Esophagus muscularis mucosa (tissue), 4 donors: ENCODE measurements at places on chromosomes 12 and 14. TPM values are rescaled to one million over a fixed set of nuclear protein-coding genes. Genes with fewer than 3 reads are reported as not detected.

DNA sequence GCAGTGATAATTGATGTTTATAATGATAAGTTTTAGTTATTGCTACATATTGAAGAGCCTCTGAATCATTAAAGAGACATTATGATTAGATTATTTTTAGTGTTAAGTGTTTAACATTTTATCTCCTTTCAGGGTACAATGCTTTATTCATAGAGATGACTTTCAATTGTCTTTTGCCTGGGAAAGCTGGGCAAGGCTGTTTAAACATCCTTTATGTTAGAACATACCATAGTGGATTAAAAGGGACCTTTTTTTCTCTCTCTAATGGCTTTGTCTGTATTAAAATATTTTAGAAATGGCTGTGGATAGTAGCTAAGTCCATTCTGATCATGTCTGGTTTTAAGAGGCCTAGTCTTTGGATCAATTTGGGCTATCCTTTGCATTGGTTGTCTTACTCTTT lies 427.5 kb upstream of the MIS18BP1 start:
- no peaks in the 10 kb centered on the region for H3K36me3 ChIP-seq
- DNase-seq: no peak
- H3K4me3 ChIP-seq: no peak overlapping the region
- H3K4me1 ChIP-seq: peaks cover 5% of the 10 kb centered on the region

DNA sequence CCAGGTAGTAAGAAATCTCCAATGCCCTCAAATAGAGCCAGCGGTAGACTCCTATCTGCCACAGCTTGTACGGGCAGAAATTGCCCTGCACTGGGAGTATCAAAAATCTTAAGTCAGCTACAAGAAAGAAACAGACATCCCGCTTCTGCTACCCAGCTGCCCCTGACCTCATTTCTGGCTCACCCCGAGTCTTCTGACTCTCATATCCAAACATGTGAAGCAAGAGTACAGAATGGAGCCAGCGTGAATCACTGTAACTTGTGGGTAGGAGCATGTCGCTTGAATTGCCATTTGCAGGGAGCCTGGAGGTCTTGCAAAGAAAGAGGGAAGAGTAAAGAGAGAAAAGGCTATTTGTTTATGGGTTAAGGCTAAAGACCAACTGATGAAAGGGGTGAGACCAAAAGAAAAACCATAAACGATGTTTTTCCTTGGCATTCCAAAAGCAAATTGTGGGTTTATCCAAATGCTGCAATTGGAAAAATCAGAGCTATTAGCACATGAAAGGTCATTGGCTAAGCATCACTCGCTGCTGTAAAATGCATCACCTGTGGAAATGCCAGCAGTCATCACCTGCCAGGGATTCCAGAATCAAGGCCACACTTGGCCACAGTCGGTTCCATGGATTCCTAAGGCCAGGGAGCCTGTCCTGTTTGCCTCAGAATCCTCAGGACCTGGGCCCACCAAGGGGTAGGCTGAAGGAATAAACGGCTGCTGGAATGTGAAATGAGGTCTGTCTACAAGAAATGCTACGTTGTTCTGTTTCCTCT lies 86.6 kb downstream of the FOXN3 start:
- no peaks in the 10 kb centered on the region for H3K27me3 ChIP-seq
- H3K36me3 ChIP-seq: peaks cover 5% of the 10 kb centered on the region
- no peak overlapping the region for H3K4me3 ChIP-seq
- H3K27ac ChIP-seq: no peak overlapping the region
- DNase-seq: no peak

Gene SYCP3
- total RNA-seq: not detected

DNA sequence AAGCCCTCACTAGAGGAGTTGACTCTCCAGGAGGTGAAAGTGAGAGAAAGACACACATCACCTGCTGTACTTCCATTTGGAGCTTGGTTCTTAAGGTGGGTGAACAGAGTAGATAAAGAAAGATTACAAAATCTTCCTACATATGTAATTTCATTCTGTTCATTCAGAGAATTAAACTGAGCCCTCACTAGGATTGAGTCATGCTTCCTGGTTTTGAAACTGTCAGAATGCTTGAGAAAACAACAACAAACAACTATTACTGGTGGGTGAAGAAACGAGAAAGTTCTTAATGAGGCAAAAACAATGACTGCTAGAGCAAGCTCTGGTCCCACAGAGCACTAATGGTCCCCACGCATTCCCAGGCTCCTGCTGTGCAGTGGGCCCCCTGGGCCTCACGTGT lies 841.7 kb downstream of the VRK1 start:
- no peaks in the 10 kb centered on the region for H3K36me3 ChIP-seq
- H3K27me3 ChIP-seq: no peaks in the 10 kb centered on the region
- DNase-seq: no peak
- no peaks in the 10 kb centered on the region for H3K4me1 ChIP-seq
- no peak overlapping the region for H3K4me3 ChIP-seq
- no peak overlapping the region for H3K27ac ChIP-seq

Gene MAPKAPK5
- total RNA-seq: 30.3 TPM

Gene CCDC38
- 0.17 TPM for total RNA-seq

DNA sequence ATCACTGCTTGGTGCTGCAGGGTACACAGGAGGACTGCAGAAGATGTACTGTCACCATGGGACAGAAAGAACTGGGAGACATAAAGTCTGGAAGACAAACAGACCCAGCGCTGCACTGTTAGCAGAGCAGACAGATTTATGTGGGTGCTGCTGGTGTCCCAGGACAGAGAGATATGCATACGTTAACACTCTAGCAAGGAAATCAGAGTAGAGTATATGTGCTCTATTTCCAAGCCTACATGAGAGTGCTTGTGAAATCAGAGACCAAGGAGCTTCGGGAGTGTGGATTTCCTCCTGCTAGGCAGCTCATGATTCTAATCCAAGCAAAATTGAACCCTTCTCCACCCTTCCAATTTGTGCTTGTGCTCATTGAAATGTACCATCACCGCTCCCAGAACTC lies 416.5 kb downstream of the VRK1 start:
- H3K4me3 ChIP-seq: no peak overlapping the region
- DNase-seq: peak; percentile 66
- no peaks in the 10 kb centered on the region for H3K36me3 ChIP-seq

DNA sequence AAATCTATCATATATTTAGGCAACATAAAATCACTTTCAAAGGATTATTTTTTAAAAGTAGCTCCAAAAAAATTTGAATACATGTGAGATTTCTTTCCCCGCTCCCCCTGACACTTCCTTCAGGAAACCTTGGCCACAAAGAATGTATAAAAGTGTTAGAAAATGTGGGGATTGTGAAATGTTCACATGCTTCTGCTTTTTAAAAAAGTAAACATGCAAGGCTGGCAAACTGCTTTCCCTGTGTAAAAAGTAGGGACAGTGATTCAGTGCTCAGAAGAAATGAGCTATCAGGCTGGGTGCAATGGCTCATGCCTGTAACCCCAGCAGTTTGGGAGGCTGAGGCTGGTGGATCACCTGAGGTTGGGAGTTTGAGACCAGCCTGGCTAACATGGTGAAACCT lies 26.6 kb downstream of the MBIP start:
- H3K36me3 ChIP-seq: peaks cover 34% of the 10 kb centered on the region
- no peak for DNase-seq
- H3K4me1 ChIP-seq: no peaks in the 10 kb centered on the region

DNA sequence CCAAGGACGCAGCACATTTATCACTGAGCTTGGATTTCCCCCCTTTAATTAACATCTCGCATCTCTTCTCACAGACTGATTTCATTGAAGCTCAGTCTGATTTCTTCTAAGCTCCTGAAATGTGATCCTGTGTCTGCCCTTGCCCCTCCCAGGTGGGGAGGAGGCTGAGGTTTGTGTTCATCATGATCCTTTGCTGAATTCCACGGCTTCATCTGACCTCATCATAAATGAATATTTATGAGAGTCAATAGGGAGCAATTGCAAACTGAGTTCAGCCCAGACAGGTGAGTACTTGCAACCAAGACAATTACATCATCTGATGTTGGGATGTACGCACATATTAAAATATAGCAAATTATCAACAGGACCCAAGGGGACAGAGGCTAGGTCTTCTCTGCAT lies 72.4 kb downstream of the MAP1LC3B2 start:
- no peaks in the 10 kb centered on the region for H3K27me3 ChIP-seq
- no peaks in the 10 kb centered on the region for H3K4me1 ChIP-seq
- no peak for DNase-seq
- H3K27ac ChIP-seq: no peak overlapping the region

Gene PTHLH
- total RNA-seq: 4.0 TPM

Gene MYF6
- not detected for total RNA-seq

DNA sequence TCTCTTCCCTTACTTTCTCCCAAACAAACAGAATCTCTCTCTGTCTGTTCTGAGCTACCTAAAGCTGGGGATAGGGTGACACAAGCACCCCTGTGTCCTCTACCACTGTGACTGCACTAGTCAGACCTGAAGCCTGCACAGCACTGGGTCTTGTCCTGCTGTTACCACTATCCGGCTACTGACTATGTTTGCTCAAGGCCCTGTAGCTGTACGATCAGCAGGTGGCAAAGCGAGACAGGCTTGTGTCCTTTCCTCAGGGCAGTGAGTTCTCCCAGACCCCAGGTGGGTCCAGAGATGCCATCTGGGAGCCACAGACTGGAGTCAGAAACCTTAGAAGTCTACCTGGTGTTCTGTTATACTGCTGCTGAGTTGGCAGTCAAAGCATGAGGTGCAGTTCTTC lies 116.4 kb downstream of the NUBPL start:
- H3K4me3 ChIP-seq: no peak overlapping the region
- H3K27me3 ChIP-seq: no peaks in the 10 kb centered on the region
- no peak overlapping the region for H3K27ac ChIP-seq
- H3K4me1 ChIP-seq: no peaks in the 10 kb centered on the region

- H3K4me1 ChIP-seq: no peaks in the 10 kb centered on the region
- no peak overlapping the region for H3K4me3 ChIP-seq
- no peaks in the 10 kb centered on the region for H3K36me3 ChIP-seq
- no peak overlapping the region for H3K27ac ChIP-seq
Measured at GRCh38 chr12:103455020-103455763, 40.6 kb downstream of the C12orf42 start.

DNA sequence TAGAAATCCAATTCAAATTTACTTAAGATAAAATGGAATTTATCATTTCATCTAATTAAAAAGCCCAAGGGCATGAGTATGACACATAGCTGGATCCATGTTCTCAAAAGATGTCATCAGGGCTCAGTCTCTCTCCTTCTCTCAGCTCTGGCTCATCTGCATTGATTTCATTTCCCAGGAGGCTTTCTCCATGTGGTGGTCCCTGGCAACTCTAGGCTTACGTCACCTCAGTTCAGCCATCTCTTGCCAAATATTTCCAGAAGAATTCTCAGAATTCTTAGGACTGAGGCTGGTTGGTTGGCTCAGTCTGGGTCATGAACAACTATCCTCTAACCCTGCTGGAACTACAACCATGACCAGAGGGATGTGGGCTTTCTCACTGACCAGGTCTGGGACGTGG lies 65.3 kb downstream of the FOS start:
- no peak for DNase-seq
- H3K36me3 ChIP-seq: no peaks in the 10 kb centered on the region
- H3K4me1 ChIP-seq: peaks cover 32% of the 10 kb centered on the region
- H3K4me3 ChIP-seq: no peak overlapping the region

GRCh38 chr12:50981319-50982239 lies 29.2 kb downstream of the HIGD1C start:
- no peaks in the 10 kb centered on the region for H3K27me3 ChIP-seq
- no peaks in the 10 kb centered on the region for H3K36me3 ChIP-seq

GRCh38 chr12:50689437-50689836 lies 74.5 kb upstream of the ATF1 start:
- no peak overlapping the region for H3K4me3 ChIP-seq
- DNase-seq: no peak
- peaks cover 49% of the 10 kb centered on the region for H3K36me3 ChIP-seq
- no peak overlapping the region for H3K27ac ChIP-seq
- H3K27me3 ChIP-seq: no peaks in the 10 kb centered on the region
- no peaks in the 10 kb centered on the region for H3K4me1 ChIP-seq

GRCh38 chr12:71749666-71750065 lies 5.0 kb upstream of the RAB21 start:
- no peak overlapping the region for H3K27ac ChIP-seq
- no peaks in the 10 kb centered on the region for H3K27me3 ChIP-seq
- H3K4me1 ChIP-seq: peaks cover 5% of the 10 kb centered on the region
- no peaks in the 10 kb centered on the region for H3K36me3 ChIP-seq

- no peaks in the 10 kb centered on the region for H3K27me3 ChIP-seq
- H3K4me1 ChIP-seq: no peaks in the 10 kb centered on the region
Measured at GRCh38 chr12:113826805-113827538, 139.2 kb downstream of the RBM19 start.

DNA sequence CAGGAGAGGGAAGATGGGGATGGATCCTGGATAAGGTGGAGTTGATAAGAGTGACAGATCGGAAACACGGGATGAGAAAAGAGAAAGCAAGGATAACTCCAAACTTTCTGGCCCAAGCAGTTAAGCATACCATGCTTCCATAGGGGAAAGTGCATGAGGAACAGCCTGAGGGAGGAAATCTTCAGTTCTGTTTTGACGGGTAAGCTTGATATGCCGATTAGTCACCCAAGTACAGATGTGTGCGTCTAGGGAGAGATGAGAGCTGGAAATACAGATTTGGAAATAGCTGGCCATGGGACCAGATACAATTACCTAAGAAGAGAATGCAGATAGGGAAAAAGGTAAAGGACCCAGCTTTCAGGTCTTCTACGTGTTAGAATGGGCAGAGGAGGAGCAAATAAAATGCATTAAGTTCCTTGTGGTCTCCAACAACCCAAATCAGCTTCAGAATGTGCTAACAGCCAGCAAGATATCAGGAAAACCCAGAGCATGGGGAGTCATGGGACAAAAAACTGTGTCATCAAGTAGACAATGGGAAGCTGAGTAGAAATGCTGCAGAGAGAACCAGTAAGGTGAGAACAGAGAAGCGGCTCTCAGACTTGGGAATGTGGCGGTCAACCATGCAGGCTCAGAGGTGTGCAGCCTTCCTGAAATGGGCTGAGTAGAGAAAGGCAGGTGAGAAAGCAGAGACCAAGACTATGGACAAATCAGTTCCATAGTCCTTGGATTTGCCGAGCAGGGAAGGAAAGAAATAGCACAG lies 56.3 kb downstream of the PPP1R36 start:
- peaks cover 10% of the 10 kb centered on the region for H3K4me1 ChIP-seq
- DNase-seq: no peak
- H3K4me3 ChIP-seq: no peak overlapping the region
- H3K27ac ChIP-seq: no peak overlapping the region
- H3K36me3 ChIP-seq: no peaks in the 10 kb centered on the region
- no peaks in the 10 kb centered on the region for H3K27me3 ChIP-seq

GRCh38 chr12:14948672-14949071 lies 10.3 kb upstream of the ERP27 start:
- H3K4me1 ChIP-seq: peaks cover 85% of the 10 kb centered on the region
- no peak for DNase-seq
- peak overlapping the region; percentile 21 for H3K4me3 ChIP-seq
- no peaks in the 10 kb centered on the region for H3K36me3 ChIP-seq
- peak overlapping the region; percentile 80 for H3K27ac ChIP-seq
- no peaks in the 10 kb centered on the region for H3K27me3 ChIP-seq

DNA sequence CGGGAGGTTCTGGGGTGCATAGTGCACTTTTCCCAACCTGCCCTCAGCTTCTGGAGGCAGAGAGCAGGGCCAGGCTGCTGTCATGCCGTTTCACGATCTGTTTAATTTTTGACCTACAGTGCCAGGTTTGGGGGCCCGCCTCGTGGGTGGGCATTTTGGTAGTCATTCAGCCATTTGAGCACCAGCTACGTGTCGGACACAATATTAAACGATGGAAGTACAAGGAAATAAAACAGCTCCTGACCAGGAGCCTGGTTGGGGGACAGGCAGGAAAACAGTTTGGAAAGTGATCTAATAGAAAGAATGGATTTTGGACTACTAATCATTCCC lies 708 bp downstream of the FNTB start:
- peaks cover 28% of the 10 kb centered on the region for H3K4me1 ChIP-seq
- H3K27ac ChIP-seq: peak overlapping the region; percentile 87
- no peaks in the 10 kb centered on the region for H3K27me3 ChIP-seq
- no peaks in the 10 kb centered on the region for H3K36me3 ChIP-seq
- peak overlapping the region; percentile 86 for H3K4me3 ChIP-seq

GRCh38 chr12:60101715-60102114 lies 505.9 kb downstream of the SLC16A7 start:
- H3K4me1 ChIP-seq: no peaks in the 10 kb centered on the region
- H3K27ac ChIP-seq: no peak overlapping the region
- DNase-seq: no peak
- no peaks in the 10 kb centered on the region for H3K36me3 ChIP-seq
